Right kidney (tissue), 9 donors: ENCODE measurements at places on chromosomes 16 and 17.

GRCh38 chr17:46106966-46107644 lies 86.1 kb downstream of the KANSL1 start:
- DNase-seq: no peak

DNA sequence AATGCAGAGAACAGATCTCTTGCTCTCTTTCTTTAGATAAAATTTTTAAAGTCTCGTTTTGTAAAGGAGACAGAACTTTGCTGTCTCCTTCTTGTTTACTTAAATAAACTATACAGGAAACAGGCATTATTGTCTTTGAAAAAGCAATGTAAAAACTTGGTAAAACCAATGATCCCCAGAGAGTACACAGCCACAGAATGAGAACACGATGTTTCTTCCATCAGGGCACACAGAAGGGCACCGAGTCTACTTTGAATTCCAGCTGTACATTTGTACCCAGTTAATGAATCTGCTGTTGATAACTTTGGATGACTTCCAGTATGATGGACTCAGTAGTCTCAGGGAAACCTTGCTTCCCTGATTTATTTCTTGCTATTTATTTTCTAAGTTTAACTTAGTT lies 8.1 kb upstream of the TMEM100 start:
- no peak for DNase-seq

DNA sequence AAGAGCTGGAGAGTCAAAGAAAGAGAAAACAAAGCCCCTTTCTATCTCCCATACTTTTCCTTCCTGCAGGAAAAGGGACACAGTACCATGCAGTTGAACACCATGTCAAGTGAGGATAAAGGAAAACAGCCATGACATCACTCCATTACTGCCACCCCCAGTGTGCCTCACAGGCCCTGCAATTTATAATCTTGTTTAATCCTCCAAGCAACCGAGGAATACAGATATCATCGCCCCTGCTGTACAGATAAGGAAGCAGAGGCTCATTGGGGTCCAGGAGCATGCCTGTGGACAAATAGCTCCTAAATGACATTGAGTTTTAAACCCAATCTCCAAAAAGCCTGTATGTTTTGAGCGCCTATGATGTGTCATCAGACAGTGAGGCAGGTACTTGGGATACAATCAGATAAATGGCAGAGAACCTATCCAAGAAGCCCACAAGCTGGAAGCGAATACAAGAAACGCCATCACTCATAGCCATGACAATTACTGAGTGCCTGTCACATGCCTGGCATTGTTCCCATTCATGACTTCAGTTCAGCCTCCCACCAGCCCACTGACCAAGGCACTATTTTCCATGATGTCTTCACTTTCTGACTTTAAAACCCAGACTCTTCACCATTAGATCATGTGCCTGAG lies 45.5 kb downstream of the CPPED1 start:
- no peak for DNase-seq

- DNase-seq: no peak
Measured at GRCh38 chr16:84828322-84828721, 8.5 kb downstream of the CRISPLD2 start.

DNA sequence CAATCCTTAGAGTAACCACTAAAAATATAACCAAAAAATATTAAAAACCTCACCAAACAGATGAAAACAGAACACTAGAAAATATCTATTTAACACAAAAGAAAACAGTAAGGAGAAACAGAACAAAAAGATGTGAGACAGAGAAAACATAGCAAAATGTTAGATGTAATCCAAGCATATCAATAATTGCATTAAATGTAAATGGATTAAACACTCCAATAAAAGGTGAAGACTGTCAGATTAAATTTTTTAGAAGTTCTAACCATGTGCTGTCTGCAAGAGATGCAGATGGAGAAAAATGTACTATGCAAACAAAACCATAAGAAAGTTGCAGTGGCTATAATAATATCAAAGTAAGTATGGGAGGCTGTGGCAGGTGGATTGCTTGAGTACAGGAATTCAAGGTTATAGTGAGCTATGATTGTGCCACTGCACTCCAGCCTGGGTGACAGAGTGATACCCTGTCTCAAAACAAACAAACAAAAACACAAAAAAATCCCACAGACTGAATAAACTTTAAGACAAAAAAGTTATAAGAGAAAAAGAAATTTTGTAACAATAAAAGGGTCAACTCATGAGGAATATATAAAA lies 53.9 kb downstream of the ADCY9 start:
- DNase-seq: no peak

GRCh38 chr16:47986031-47986430 lies 169.8 kb downstream of the ABCC12 start:
- no peak for DNase-seq

DNA sequence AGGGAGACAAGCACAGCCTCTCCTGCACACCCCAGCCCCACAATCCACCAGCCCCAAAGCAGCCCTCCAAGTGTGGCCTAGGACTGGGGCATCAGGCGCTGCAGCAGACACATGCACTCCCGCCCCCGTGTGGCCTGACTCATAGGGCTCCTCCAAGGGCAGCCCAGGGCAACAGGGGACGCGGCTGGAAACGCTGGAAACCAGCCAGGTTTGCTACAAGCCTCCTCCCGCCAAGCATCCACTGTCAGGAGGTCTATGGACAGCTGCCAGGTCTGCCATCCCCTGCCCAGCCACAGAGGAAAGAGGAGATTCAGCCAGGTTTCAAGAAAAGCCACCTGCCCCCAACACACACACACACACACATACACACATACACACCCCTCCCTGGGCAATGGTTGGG lies 25.8 kb downstream of the SRCIN1 start:
- no peak for DNase-seq

DNA sequence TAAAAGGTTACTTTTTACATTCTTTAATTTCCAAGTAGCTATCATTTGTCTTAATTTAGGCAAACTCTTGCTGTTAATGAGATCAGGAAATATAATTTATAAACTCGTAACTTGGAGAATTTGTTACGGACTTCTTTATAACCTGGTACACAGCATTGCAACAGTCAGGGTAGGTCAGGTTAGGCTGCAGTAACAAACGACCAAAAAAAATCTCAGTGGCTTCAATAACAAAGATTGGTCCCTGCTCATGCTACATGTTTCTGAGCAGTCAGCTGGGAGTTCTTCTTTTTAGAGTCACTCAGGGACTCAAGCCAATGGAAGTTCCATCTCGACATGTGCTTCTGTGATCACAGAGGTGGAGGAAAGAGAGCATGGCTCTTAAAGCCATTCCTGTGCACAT lies 110.1 kb downstream of the USP31 start:
- DNase-seq: no peak

- DNase-seq: no peak
Measured at GRCh38 chr17:83092931-83093330, 13.5 kb downstream of the METRNL start.

DNA sequence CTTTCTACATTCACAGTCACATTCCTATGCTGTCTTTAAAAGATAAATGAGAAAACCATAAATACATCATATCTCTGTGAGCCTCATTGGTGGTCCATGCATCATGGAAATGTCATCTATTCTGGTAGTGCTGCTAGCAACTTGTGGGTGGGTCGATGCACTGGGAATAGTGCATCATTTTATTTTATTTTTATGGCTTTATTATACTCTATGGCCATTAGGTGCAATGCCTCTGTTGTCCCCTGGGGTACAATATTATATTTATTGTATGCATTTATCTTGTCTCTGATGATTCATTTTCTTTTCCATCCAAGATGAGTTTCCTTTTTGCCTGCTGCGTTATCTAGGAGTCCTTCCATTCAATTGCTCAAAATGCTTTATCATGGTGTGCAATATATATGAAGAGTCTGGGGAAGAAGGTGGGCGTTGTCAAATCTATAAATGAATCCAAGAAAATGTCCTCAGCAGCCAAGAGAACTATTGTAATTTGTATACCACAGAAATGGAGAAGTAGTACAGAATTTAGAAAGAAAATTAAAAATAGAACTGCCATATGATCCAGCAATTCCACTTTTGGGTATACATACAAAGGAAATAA lies 324.0 kb downstream of the KCNJ2 start:
- no peak for DNase-seq
